ENCODE measurements at places on chromosomes 3 and 15.

DNA sequence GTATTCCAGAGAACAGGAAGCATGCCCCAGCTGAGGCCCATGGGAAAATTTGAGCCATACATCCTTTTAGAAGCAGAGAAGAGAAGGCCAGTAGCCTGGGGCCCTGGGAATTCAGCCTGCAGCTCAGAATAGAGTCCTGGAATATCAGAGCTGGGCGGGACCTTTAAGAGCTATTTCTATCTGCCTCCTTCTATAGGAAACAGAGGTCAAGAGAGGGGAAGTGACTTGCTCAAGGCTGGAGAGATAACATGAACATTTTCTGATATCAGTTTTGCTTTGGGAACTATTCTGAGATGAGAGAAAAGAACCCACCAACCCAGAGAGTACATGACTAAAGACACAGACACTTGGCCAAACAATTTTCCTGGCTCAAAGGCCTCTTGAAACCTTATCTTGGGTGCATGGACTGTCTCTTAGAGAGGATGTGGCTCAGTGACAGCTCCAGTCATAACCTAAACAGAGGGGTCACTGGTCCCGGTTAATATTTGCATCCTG, 26.0 kb downstream of the MASP1 start:
- DNase-seq, result no peak

DNA sequence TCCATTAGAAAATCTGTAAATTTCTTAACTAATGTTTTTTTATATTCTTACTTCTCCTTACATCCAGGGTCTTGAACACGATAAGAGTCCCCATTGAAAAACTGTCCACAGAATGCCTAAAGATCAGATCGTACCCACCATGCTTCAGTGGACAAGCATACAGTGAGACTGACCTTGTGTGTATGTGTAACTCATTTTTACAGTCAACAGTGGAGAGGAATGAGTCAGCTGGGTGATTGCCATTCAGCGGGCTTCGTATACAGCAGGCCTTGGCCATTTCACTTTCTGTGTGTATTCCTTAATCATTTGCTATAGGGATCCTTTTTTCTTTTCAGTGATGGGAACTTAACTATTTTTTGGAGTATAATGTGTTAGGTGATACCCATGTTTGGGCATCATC, 10.6 kb downstream of the PARP14 start:
- no peak for DNase-seq

DNA sequence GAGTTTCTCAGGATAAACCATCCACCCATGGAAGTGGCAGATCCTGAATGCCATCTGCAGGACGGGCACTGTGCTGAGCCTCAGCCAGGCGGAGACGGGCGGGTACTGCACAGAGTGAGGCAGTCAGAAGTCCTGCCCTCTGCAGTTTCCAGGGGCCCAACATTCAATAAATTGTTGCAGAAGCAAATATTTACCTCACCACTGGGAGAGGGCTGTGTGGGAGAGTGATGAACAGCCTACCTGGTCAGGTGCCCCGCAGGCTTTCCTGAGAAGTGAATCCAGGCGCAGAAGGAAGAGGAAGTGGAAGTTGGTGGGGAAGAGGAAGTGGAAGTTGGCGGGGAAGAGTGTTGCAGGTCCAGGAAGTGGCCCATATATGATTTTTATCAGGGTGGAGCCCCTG, 100.8 kb downstream of the SLCO3A1 start:
- no peak for DNase-seq

DNA sequence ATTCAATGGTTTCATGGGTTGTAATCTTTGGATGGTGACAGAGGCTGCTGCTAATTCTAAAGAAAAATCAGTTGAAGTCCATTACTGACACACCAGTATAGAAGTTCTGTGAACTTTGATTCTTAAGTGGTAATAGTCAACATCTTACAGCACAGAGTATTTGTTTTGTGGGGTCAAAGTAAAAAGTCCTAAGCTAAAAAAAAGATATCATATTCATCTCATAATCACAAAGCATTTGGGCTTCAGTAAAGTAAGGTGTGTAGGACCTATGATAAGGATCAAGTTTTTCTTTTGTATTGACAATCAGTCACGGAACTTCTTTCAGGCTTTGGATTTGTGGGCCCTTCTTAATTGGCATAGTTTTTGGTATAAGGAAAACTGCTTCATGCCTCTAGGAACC, 1.1 kb downstream of the ASTE1 start:
- no peak for DNase-seq

DNA sequence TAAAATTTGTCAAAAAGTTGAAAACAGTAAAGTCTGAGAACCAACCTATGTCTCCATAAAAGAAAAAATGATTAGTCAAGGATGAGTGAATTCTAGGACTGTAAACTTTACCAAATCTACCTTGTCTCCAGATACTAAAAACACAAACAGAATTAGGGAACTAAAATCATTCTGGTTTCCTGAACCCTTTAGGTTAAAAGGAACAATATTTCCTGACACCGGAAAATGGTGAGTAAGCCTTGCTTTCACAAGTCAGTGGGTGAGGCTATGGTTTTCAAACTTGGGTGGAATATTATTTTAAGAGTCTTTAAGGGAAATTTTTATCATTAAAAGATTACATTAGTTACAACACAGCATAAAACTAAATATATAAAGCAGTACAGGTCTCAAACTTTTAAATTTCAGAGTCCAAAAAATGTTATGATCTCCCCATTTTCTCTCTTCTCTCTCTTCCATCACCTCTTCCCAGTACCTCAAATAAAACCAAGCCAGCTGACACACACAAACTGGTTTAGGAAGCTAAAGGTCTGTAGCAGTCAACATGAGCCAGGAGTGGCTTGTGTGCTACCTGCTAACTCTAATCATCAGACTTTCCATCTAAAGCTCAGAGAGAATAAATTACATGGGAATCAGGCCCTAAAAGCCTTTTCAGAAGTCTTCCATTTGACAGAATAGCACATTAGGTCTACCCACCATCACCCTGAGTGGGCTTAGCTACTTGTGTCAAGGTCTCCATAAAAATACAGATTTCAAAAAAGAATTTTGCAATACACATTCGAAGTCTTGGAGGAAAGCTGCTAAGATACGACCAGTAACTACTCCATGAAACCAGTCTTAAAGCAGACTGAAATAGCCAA, 2.2 kb downstream of the SLC12A6 start:
- DNase-seq, result no peak

- DNase-seq, result no peak
Observed at GRCh38 chr3:124250053-124250452, 258.1 kb upstream of the ROPN1 start.

- no peak for DNase-seq
Observed at GRCh38 chr15:48143856-48144255, 23.1 kb downstream of the SLC24A5 start.

- DNase-seq, result no peak
Observed at GRCh38 chr15:100881573-100882336, 2.1 kb downstream of the ALDH1A3 start.

DNA sequence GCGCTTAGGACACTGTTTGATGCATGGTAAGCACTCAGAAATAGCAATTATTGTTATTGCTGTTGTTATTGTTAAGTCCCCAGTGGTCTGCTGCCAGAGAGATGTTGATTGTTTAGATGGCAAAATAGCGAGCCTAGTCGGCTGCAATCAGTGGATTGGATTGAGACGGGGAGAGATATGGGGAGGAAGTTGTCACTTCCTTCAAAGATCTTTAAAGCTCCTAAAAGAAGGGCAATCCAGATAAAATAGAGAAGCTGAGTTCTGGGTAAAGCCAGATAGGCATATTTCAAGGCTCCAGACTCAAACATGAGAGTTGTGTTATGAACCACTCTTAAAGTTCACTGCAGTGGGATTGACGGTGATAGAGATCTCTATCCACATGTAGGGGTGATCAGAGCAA, 64.5 kb downstream of the RYR3 start:
- no peak for DNase-seq

GRCh38 chr3:195116407-195117185, 154.4 kb downstream of the XXYLT1 start:
- no peak for DNase-seq
